Thyroid gland (tissue), 4 donors: ENCODE measurements at places on chromosomes 16 and 17. TPM values are rescaled to one million over a fixed set of nuclear protein-coding genes. Genes with fewer than 3 reads are reported as not detected.

SDK2 gene
- 2.9 TPM for total RNA-seq

PMM2 gene
- 26.2 TPM for total RNA-seq

DPEP3 gene
- total RNA-seq = not detected

CHRNE gene
- total RNA-seq = 0.83 TPM

NAGS gene
- 16.4 TPM for total RNA-seq

MT1G gene
- 930 TPM for total RNA-seq

VKORC1 gene
- total RNA-seq = 58.7 TPM

NETO2 gene
- total RNA-seq = 5.4 TPM

CACNG5 gene
- total RNA-seq = not detected

FA2H gene
- 2.4 TPM for total RNA-seq

GRIN2A gene
- 0.92 TPM for total RNA-seq

LUC7L3 gene
- 190 TPM for total RNA-seq

NHERF2 gene
- 86.2 TPM for total RNA-seq

DPEP2 gene
- 2.3 TPM for total RNA-seq

SLC38A7 gene
- total RNA-seq = 29.2 TPM

PMP22 gene
- total RNA-seq = 254 TPM

KRT20 gene
- total RNA-seq = not detected

GID4 gene
- total RNA-seq = 12.8 TPM

CMTM2 gene
- not detected for total RNA-seq

FOXO3B gene
- total RNA-seq = 12.1 TPM

KCNJ12 gene
- 2.4 TPM for total RNA-seq

BCO1 gene
- 0.22 TPM for total RNA-seq

CHMP6 gene
- total RNA-seq = 37.8 TPM

PLCG2 gene
- 9.4 TPM for total RNA-seq

DNAI2 gene
- total RNA-seq = 0.13 TPM

BOLA2B gene
- 132 TPM for total RNA-seq

CIBAR2 gene
- not detected for total RNA-seq

KRT15 gene
- total RNA-seq = 0.93 TPM

CRYM gene
- not detected for total RNA-seq

KRT12 gene
- total RNA-seq = not detected

CACNG3 gene
- not detected for total RNA-seq

PRSS22 gene
- 2.0 TPM for total RNA-seq

STAC2 gene
- not detected for total RNA-seq

CA5A gene
- not detected for total RNA-seq

RAB37 gene
- total RNA-seq = 0.38 TPM

PRAC2 gene
- total RNA-seq = not detected

CCL16 gene
- not detected for total RNA-seq

C16orf54 gene
- total RNA-seq = 0.22 TPM
